ENCODE measurements at places on chromosomes 2 and 18.
A peak's percentile ranks its signal among the peaks of the same experiment; 100 is the strongest.

DNA sequence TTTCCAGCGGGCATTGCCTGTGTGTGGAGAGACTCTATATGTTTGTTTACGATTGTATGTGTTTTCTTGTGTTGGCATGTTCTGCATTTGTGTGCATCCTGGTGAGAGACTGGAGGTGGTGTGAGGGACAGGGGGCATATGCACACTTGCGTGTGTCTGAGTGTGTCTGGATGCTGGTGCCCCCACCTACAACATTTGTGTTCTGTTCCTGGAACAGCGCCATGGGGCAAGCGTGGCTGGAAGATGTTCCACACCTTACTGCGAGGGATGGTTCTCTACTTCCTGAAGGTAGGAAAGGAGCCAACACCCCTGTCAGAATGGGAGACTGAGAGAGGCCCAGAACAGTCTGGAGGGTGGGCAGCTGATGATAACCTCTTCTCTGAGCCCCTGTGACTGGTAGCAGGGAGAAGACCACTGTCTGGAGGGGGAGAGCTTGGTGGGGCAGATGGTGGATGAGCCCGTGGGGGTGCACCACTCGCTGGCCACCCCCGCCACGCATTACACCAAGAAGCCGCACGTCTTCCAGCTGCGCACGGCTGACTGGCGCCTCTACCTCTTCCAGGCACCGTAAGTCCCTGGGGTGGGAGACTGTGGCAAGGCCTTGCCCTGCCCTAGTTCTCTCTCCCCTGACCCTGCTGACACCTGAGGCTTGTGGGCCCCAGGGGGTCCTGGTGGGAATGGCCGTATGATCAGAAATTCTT, 23.7 kb downstream of the PSD4 start:
- DNase-seq: no peak

GRCh38 chr2:154261473-154262027, 389.8 kb downstream of the GALNT13 start:
- no peak for DNase-seq

- no peak for DNase-seq
Observed at GRCh38 chr18:13681701-13682100, 44.7 kb downstream of the FAM210A start.

- DNase-seq: no peak
Observed at GRCh38 chr2:103335403-103335802, 573.6 kb downstream of the TMEM182 start.

DNA sequence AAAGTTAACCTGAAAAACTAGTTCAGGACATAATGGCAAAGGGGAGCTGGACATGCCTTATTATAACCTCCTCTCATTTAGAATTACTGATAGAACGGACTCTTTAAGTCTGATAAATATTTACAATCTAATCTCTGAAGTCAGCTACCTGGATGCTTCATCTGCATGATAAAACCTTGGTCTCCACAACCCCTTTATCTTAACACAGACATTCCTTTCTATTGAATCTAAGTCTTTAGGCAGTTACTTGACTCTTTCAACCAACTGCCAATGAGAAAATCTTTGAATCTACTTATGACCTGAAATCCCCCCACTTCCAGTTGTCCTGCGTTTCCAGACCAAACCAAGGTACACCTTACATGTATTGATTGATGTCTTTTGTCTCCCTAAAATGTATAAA, 191.2 kb upstream of the LRRTM4 start:
- no peak for DNase-seq

GRCh38 chr2:80061881-80062280, 242.7 kb downstream of the LRRTM1 start:
- DNase-seq: no peak

- DNase-seq: no peak
Observed at GRCh38 chr2:195533771-195534642, 123.0 kb upstream of the SLC39A10 start.

- no peak for DNase-seq
Observed at GRCh38 chr18:911486-911885, 6.8 kb downstream of the ADCYAP1 start.

DNA sequence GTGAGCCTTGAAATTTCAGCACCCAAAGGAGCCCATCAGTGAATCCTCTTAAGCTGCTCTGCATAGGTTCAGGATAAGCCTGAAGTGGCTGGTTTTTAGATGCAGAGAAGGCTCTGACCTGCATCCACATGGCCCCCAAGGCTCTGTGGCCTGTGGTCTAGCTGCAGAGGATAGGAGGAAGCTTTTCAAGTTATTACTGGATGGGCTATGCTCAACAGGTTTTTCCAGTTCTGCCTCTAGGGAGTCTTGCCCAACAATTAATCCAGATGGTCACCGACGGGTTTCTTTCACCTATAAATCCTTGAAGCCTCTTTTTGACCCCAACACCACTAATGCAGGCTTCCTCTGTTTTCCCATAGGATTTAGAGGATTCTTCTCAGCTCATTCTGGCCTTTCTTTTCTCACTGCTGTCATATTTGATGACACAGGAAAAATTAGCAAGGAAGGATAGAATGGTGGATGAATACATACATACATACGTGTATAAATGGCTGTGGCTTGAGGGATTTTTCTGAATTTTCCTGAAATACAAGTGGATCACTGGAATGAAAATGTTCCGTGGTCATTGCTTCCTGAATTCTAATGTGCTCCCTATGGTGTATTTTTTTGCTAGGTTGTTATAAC, 52.2 kb upstream of the BCL2L11 start:
- no peak for DNase-seq

DNA sequence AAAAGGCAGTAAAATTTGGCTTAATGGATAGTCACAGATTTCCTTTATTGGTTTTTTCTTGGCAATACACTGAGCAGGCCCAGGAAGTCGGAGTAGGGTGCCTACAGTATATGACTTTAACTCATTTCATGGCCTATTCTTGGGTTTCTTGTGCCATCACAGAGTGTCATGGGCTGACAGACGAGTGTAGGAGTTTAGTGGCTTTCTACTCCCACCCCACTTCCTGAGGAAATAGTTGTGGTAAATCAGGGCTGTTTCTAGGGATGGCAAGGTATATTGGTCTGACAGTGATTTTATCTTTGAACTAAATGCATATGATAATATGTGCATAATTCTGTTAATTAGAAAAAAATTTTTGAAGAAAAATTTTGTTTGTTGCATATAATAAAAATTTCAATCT, 100.1 kb downstream of the PLCL1 start:
- DNase-seq: no peak

DNA sequence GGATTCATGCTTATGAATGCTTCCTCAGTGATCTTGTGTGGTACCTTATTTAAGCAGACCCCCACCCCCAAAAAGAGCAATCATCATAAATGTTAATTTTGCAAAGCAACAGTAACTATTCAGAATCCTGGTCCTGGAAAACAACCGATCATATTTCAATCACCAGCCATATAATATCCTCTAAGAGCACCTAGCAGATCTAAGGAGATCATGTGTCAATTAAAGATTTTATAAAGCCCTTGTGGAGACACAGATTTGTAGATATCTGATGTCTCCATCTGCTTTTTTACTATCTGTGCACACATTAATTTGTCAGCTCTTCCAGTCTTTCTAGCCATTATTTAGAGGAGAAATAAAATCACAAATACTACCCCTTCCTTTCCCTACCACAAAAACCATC, 423.7 kb downstream of the TGIF1 start:
- DNase-seq: no peak

- DNase-seq: no peak
Observed at GRCh38 chr2:10234013-10234306, 68.7 kb upstream of the HPCAL1 start.

DNA sequence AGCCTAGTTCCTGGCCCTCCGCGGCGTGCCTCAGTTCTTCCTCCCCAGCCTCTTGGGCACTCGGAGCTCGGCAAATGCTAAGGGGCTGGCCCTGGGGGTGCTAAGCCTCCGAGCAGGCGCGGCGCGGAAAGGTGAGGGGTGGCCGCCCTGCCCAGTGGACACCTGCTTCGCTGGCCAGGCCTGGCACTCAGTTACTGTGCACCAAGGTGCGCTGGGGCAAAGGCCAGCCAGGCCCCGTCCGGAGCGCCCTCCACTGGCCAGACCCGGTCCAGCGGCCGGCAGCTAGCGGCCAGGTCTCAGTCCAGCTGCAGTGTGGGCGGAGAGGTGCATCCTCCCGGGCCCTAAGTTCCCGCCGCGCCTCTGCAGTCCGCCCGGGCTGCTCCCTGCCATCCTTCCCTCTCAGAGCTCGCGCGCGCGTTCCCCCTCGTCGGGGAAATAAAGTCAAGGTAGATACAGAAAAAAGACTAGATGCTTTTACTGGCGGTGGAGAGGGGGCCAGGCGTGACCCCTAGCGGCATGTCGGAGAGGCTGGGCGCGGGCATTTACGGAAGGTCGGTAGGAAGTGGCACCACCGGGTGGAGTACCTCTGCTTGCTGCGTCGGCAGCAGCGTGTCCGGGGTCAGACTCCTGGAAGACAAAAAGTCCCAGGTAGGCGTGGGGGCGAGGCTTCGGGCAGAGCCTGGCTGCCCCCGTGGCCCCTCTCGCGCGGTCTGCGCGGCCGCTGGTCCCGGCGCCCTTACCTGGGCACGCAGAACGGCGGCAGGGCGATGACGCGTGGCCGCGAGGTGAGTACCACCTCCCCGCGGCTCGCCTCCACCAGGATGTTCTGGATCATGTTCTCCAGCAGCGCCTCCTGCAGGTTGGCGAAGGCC, 9.4 kb upstream of the CRYBA2 start:
- DNase-seq: no peak

DNA sequence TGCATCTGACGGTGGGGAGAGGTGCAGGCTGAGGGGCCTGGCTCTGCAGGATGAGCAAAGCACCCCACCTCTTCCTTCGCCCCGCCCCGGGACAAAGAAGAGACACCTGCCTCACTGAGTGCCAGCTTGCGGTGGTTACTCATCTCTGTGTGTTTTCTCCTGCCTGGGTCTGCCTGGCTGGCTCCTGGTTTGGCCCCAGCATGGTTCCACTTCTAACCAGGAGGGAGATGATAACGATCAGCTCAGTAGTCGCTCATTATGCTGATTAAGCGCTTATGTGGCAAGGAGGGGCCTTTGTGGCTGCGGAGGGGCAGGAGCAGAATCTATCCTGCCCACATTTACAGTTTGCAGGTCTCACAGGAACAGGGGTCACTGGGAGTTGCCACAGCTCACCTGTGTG, 68.7 kb upstream of the EDAR start:
- DNase-seq: no peak

DNA sequence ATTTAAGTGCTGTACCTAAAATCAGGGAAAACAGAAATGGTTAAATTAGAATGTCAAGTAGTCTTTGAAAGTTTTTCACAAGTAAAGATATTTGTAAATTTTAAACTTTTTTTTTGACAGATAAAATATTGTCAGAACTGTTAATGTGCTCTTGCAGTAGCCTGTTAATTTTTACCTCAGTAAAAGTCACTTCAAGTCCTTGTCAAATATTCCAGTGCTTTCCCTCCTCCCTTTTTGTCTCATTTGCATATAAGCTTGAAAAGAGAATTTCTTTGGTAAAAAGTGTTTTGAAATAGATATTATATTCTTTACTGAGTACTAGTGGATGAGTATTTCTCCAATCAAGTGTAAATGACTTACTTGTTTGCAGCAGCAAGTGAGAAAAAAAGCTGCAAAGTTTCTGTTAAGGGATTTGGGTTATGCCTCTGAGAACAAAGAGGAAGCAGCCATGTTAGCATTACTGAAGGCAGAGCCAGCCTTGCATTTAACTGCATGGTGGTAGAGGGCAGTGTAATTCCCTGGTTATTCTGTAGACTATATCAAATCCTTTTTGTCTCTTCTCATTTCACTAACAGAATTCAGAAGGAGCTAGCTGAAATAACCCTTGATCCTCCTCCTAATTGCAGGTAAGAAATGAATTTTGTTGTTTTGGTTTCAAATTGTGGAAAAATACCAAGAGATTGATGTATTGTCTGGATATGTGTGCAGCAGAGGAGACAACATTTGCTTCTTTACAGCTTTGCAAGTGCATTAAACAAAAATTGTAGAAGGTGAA, 3.2 kb downstream of the UBE2E3 start:
- DNase-seq: peak; percentile 90

GRCh38 chr18:62371436-62371835, 46.3 kb downstream of the TNFRSF11A start:
- DNase-seq: no peak

DNA sequence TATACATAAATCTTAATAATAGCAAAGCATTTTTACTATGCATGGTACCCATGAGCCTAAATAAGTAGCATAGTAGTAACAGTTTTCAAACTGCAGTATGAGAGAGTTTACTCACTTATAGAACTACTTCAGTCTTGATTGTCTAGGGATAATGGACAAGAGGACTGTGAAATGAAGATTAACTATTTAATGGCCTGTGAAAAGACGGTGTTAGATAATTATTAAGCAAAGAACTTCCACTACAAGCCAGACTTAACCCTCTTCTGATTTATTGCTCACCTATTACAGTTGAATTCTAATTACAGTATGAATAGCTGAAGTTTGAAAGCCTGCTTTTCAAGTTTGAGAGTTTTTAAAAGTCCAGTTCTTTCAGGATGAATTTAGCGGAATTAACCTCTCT, 18.9 kb downstream of the PIK3C3 start:
- DNase-seq: no peak

GRCh38 chr2:133411857-133412256, 156.4 kb downstream of the NCKAP5 start:
- DNase-seq: no peak

DNA sequence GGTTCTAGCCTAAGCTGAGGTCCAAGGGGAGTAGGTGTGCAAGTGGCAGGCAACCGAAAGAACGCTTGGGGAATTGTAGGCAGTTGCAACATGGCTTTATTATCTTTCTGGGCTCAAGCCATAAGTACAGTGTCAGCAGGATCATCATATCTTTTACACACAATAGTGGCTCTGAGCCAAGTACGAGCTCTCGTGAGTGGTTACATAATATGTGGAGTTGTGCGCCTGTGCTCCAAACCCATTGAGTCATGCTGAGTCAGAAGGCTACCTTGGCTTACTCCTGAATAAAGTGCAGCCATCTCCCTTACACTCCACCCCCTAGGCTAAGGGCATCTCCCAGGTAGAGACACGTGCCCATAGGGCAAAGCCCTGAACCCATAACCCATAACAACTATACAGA, 233.9 kb downstream of the SATB2 start:
- DNase-seq: no peak

DNA sequence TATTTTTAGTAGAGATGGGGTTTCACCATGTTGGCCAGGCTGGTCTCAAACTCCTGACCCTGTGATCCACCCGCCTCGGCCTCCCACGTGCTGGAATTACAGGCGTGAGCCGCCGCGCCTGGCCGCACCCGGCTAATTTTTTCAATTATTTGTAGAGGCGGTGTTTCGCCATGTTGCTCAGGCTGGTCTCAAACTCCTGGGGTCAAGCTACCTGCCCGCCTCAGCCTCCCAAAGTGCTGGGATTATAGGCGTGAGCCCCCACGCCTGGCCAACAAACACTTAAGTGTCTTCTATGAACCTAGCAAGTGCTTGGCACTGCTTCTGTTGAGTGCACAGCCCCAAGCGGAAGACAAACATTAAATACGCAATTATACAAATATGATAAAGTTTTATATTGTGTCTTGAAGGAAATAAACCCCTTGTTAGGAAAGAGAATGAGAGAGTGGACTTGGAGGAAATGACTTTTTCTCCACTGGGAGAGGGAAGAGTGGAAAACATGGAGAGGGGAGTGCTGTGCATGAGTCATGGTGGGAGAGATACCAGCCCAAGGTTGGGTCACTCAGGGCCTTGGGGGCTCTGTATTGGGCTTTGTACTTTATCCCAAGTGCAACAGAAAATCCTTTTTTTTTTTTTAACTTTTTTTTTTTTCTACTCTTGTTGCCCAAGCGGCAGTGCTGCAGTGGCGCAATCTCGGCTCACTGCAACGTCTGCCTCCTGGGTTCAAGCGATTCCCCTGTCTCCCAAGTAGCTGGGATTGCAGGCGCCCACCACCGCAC, 41.4 kb upstream of the ACTR2 start:
- no peak for DNase-seq

- no peak for DNase-seq
Observed at GRCh38 chr2:1011006-1011405, 60.4 kb downstream of the SNTG2 start.

- DNase-seq: no peak
Observed at GRCh38 chr2:149773006-149773405, 185.4 kb upstream of the MMADHC start.

Data from left renal cortex interstitium (tissue), 4 donors.